ENCODE measurements at places on chromosomes 2 and 18.

DNA sequence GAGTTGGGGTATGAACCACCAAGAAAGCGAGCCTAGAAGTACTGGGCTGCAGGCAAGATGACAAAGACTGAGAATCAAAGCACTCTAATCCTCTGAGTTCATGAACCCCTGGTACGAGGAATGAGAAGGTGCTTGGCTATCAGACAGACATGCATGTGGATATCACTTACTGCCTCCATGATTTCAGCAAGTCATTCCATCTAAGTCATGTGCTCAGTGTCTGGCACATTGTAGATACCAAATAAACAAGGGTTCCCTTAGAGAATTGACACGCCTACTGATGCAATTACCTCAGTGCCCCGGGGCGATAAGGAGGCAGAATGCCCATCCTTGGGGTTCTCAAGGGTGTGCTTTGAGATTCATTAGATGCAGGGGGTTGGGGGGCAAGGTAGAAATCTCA lies 125.6 kb upstream of the PKDCC start:
- DNase-seq = no peak

DNA sequence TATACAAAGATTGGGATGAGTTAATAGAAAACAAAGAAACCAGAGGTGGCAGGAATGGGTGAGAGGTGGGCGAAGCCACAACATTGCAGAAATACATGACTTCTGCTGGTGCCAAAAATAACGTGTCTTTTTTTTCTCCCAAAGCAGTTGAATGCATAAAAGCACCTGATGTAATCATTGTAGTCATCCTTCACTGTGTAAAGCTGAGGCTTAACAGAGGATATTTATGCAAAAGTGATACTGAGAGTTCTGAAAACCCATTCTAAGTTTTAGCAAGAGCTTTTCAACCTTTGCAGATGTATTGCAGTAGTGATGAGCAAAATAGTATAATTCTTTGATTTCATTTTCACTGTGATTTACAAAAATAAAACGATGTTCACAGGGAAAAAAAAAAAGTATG lies 173.0 kb downstream of the PTGR3 start:
- no peak for DNase-seq

DNA sequence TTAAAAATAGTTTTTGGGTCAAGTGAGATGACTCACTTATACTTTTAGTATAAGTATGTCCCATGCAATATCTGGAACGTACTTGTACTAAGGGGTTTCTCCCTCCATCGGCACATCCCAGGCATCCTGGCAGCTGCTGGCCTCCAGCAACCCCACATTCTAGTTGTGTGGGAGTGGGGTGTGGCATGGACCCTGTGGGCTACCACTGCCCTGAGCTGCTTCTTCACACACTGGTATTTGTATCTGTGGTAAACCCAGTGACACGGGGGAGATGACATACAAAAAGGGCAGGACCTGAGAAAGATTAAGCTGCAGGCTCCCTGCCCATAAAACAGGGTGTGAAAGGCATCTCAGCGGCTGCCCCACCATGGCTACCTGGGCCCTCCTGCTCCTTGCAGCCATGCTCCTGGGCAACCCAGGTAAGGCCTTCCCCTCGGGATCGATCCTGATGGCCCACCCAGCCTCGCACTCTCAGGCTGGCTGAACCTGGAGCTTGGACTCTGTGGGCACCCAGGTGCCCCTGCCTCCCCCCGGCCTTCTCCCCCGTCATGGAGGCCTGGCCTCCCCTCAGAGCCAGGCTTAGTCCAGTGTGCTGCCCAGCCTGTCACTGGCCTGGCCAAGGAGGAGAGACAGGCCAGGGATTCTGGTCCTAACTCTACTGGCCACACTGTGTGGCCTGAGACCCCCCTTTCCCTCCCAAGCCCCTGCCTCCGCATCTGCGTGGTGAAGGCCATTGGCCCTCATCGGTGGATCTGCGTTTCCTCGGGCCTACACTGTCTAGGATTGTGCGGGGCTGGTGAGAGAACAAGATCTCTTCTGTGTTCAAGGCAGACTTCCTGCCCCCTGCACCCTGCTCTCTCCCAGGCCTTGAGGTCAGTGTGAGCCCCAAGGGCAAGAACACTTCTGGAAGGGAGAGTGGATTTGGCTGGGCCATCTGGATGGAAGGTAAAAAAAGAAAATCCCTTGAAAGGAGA lies at the start of gene GNLY:
Gene GNLY, plus strand, starts transcription at position 307 of the 974 bp plus-strand sequence. Its CDS starts 61 bp downstream, at position 368.
- no peak for DNase-seq

- no peak for DNase-seq
Observed at GRCh38 chr2:100197631-100198153, 55.3 kb upstream of the AFF3 start.

DNA sequence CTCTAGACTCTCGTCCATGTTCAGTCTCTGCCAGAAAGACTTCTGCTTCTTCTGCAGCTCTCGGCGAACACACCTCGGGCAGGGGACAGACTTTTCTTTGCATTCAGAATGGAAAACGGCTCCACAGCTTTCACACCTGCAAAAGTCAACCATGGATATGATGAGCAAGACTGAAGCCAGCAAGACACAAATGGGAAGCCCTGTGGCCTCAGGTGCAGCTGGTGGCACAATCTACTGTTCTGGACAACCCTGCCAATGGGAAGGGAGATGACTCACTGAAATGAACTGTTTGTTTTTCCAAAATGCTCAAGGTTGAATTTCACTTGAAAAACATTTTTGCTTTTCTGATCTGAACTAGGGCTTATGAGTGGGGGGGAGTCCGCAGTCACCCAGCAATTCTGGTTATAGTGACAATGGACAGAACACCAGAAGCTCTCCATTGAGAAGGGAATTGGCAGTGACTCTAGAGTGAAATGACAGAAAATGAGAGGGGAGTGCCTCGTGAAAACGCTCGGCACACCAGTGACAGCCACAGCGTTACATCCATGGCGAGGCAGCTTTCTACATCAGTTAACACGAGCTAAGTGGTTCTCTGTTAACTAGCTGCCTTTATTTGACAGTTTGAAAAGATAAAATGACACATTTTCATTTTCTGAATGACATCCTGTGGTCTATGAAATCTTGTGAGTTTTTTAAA lies 58.8 kb upstream of the FZD5 start:
- DNase-seq = no peak

- peak; percentile 82 for DNase-seq
Observed at GRCh38 chr2:13508671-13509070, 791.9 kb downstream of the TRIB2 start.

GRCh38 chr2:43169099-43169945 lies 57.1 kb downstream of the ZFP36L2 start:
- DNase-seq = no peak

DNA sequence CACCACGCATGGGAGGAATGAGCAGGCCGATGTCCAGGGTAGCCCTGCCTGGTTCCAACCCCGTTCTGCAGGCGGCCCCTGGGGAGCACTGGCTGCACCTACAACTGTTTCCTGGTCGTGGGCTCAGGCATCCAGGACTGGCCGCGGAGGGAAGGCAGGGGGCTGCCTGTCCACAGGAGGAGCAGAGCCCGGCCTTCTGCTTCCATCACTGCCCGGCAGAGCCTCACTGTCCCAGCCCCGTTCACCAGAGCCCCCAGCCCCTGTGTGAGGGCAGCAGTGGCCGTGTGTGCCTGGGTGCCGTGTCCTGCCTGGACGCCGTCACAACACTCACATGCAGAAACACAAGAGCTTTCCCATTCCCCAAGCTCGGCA lies 56.2 kb downstream of the KCNG2 start:
- no peak for DNase-seq

GRCh38 chr2:205773989-205774388 lies 91.7 kb downstream of the NRP2 start:
- no peak for DNase-seq

DNA sequence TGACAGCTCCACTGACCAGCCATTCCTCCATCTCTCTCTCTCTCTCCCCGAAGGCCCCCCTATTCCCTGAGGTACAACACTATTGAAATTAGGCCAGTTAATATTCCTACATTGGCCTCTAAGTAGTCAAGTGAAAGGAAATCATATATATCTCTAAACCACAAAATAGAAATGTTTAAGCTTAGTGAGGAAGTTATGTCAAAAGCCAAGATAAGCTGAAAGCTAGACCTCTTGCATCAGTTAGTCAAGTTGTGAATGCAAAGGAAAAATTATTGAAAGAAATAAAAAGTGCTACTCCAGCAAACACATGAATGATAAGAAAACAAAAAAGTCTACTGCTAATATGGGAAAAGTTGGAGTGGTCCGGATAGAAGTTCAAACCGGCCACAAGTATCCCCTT lies 301.3 kb upstream of the RBMS1 start:
- DNase-seq = no peak

DNA sequence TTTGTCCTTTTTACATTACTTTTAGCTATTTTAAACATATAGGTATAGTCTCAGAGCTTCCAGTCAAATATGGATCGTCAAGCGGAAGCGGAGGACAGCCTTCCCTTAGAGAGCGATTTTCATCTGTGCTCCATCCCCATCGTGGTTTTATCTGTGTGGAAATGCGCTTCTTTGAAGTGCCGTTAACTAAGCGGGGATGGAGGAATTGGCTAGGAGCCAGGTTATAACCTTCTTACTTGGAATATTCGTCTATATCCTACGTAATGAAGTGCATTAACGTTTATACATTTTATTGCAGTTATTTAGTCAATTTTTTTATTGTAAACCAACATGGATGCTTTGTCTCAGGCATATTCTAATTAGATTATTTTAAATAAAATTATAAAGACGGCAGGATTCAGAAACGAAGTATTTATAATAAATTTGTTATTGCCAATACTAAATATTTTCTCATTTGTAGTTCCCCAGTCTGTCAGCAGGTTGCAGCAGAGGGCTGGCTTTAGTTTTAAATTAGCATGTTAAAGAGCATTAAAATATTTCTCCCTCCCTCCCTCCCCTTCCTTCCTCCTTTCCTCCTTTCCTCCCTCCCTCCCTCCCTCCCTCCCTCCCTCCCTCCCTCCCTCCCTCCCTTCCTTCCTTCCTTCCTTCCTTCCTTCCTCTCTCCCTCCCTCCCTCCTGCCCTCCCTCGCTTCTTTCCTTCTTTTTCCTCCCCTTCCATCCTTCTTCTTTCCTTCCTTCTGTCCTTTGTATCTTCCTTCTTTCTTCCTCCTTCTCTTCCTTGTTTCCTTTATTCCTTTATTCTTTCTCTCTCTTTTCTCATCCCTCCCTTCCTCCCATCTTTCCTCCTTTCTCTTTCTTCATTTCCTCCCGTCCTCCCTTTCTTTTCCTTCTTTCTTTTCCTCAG lies 80.6 kb upstream of the DOCK10 start:
- peak; percentile 55 for DNase-seq

DNA sequence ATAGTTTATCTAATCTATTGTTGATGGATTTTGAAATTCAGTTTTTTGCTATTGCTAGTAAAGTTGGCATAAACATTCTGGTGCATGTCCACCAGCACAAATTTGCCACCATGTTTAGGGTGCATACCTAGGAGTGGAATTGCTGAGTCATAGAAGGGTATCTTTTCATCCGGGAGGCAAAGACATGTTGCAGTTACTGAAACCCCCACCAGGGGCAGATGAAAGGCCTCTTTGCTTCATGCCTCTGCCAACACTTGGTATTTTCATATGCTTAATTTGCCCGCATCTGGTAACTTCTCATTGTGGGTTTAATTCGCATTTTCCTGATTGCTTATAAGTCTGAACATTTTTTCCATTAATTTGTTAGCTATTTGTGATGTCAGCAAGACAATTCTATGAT lies 8.2 kb downstream of the DCC start:
- DNase-seq = no peak

DNA sequence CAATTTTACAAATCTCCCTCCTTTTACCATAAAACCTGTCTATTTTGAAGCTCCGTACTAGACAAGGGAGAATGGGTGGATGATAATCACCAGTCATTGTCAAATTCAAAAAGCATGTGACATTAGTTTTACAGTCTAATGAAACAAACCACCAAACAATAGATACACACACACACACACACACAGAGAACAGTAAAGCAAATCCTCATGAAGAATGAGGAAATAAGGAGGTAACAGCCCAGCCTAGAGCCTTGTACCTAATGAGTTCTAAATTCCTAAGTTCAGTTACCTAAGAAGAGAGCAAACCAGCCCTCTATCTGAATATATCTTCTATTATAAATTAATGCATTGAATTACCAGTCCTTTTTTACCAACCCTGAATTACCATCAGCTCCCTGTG lies 36.8 kb upstream of the BZW1 start:
- no peak for DNase-seq

DNA sequence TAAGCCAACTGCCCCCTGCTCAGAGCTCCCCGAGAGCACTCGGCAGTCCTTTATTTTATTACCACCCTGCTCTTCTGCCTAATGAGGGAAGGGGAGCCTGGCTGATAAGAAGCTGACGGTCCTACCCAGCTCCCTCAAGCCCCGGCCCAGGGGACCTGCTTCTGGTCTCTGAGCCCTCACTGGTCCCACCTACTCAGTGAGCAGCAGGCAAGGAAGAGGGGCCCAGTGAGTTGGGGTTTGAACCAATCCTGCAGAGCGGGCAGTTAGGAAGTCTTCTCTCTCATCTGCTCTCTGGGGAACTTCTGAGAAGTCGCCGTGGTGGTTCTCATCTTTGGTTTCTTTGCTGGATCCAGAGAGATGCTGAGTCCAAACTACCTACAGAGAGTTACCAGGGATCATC lies 218.9 kb downstream of the NDUFA10 start:
- DNase-seq = no peak

DNA sequence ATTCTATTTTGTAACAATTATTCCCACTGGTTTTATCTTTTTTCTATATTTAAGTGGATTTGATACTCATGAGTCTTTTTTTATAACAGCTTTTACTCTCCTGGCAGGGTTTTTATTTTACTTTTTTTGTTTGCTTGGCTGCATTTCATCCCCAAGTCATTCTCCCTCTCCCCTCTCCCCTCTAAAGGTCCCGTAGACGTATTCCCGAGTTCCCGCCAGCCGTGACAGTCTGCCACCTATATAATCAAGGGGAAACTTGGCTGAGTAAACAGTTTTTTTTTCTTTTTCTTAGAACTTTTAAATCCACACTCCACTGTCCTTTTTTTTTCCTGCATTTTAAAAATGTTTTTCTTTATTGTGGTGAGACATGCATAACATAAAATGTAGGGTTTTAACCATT lies 433.1 kb upstream of the HS6ST1 start:
- DNase-seq = no peak

DNA sequence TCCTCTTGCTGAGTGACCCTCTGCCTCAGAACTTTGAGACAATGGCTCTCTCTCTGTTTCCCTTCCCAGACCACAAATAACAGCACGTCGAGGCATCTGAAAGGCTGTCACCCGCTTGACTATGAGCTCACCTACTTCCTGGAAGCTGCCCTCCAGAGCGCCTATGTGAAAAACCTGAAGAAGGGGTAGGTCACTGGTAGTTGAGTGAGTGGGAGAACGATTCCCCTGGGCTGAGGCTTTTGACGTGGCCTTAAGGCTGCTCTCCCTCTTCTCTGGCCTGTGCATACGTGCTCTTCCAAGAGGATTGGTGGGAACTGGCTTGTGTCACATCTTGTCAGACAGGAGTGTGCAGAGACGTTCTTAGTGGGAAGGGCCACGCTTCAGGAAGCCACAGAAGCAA lies 63.1 kb upstream of the MCFD2 start:
- DNase-seq = no peak

GRCh38 chr2:218271865-218272530 lies 1.7 kb downstream of the PNKD start:
- no peak for DNase-seq

DNA sequence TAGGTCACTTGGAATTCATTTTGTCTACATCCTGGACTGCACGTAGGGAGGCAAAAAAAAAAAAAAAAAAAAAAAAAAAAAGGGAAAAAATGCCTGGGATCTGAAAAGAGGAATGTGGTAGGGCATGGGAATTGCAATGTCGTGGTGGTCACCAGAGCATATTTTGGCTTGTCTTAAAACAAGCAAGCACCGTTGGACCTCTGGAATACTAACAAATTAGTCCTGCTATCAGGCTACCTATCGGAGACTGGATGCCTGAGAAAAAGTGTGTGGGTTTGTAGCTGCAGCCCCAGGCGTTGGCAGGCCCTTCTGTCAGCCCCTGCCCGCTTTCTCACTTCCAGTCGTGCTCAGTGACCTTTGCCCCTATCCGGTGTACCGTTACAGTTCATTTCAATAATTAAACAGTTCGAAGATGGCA lies 588.5 kb upstream of the ZEB2 start:
- no peak for DNase-seq
